ENCODE measurements at places on chromosomes 1 and 21.

DNA sequence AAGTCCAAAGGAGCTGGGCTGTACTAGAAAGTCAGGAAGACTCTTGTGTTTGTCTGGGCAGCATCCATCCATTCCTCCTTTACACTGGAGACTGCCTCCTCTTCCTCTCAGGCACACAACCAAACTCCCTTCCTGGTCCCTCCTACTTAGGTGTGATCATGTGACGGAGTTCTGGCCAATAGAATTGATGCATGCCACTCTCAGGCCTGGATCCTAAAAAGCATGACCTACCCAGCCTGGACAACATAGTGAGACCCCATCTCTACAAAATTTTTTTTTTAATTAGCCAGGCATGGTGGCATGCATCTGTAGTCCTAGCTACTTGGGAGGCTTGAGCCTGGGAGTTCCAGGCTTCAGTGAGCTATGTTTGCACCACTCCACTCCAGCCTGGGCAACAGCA lies 8.6 kb downstream of the FAM43B start:
- DNase-seq = no peak

- DNase-seq = no peak
Measured at GRCh38 chr1:40641601-40642242, 23.8 kb downstream of the RIMS3 start.

DNA sequence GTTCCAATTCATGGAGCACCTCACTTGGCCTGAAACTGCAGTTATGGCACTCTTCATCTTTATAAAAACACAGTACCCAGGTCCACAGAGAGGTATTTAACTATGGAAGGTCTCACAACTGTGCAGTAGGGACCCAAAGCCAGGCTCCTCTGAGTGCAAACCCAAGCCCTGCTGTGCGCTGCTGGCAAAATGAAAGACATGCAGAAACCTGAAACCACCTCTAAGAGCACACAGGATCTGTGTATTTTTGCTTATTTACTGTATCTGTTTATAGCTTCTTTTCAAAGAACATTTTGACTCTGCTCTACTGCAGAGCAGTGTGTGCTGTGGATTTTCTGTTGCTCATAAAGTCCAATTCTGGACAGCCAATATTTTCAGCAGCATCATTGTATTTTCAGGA lies 166.6 kb downstream of the DSCAM start:
- DNase-seq = no peak

- peak; percentile 51 for DNase-seq
Measured at GRCh38 chr1:23528250-23528978, 2.6 kb downstream of the E2F2 start.

GRCh38 chr1:157348538-157349480 lies 203.5 kb downstream of the FCRL5 start:
- DNase-seq = no peak
